ENCODE measurements at places on chromosomes 7 and 10. TPM values are rescaled to one million over a fixed set of nuclear protein-coding genes. Genes with fewer than 3 reads are reported as not detected.

GRCh38 chr7:117281562-117281961, 41.3 kb downstream of the WNT2 start:
- H3K27ac ChIP-seq: no peak overlapping the region
- H3K4me3 ChIP-seq: no peak overlapping the region
- no peaks in the 10 kb centered on the region for H3K27me3 ChIP-seq
- DNase-seq: no peak

- H3K27ac ChIP-seq: no peak overlapping the region
- H3K27me3 ChIP-seq: peaks cover 35% of the 10 kb centered on the region
- no peaks in the 10 kb centered on the region for H3K36me3 ChIP-seq
- DNase-seq: no peak
These were observed 110.2 kb downstream of the RAB11FIP2 start for GRCh38 chr10:117936566-117936965.

DNA sequence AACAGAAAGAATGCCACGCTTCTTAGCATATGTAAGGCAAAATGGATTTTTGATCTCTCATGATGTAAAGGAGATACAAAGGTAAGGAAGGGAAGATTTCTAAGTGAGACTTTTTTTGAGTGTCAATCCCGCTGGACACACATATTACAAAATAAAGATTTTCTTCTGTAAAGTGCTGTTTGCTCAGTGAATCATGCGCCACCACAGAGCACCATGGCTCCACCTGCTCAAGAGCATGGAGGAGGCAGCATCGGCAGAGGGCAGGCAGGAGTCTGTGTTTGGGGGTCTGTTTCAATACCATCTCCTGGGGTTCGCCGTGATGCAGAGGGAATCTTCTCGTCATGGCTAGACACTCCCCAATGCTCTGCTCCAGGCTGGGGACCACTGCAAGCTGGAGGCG, 83.5 kb downstream of the ALOX5 start:
- DNase-seq: no peak
- no peaks in the 10 kb centered on the region for H3K4me1 ChIP-seq
- H3K27me3 ChIP-seq: no peaks in the 10 kb centered on the region
- no peaks in the 10 kb centered on the region for H3K36me3 ChIP-seq
- H3K27ac ChIP-seq: no peak overlapping the region

GRCh38 chr7:27774717-27775328, 34.9 kb downstream of the TAX1BP1 start:
- peak; percentile 12 for DNase-seq
- no peak overlapping the region for H3K4me3 ChIP-seq
- no peak overlapping the region for H3K27ac ChIP-seq
- no peaks in the 10 kb centered on the region for H3K36me3 ChIP-seq
- H3K27me3 ChIP-seq: no peaks in the 10 kb centered on the region

DNA sequence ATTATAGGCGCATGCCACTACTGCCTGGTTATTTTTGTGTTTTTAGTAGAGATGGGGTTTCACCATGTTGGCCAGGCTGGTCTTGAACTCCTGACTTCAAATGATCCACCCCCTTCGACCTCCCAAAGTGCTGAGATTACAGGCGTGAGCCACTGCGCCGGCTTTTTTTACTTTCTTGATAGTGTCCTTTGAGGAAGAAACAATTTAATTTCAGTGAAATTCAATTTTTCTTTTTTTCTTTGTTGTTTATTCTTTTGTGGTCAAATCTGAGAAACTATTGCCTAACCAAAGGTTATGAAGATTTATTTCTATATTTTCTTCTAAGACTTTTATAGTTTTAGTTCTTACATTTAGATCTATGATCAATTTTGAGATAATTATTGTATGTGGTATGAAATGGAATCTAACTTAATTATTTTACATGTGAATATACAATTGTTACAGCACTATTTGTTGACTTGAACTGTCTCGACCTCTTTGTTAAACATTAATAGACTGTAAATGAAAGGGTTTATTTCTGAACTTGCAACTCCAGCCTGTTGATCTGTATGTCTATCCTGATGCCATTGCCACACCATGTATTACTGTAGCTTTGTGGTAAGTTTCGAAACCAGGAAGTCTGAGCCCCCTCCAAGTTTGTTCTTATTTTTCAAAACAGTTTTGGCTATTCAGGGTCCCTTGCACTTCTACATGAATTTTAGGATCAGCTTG, 19.8 kb upstream of the RASSF4 start:
- H3K27ac ChIP-seq: no peak overlapping the region
- DNase-seq: no peak
- H3K4me3 ChIP-seq: no peak overlapping the region
- H3K4me1 ChIP-seq: no peaks in the 10 kb centered on the region

- H3K36me3 ChIP-seq: no peaks in the 10 kb centered on the region
- no peak overlapping the region for H3K27ac ChIP-seq
- H3K27me3 ChIP-seq: peaks cover 32% of the 10 kb centered on the region
- no peak for DNase-seq
These were observed 5.0 kb upstream of the CALML5 start for GRCh38 chr10:5504146-5505072.

DNA sequence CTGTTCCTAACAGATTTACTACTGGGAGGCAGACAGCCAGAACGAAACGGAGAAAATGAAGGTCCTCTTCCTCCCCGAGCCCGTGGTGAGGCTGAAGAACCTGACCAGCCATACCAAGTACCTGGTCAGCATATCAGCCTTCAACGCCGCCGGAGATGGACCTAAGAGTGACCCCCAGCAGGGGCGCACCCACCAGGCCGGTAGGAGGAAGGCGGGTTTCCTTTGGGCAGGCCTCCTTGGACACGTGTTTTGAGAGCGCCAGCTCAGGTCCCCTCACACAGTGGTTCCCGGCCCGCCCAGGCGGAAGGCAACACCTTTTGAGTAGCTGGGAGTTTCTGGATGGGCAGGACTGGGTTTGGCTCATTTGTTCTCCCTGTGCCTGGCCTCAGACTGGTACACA, 474.0 kb upstream of the FOXK1 start:
- H3K27ac ChIP-seq: no peak overlapping the region
- H3K4me3 ChIP-seq: no peak overlapping the region
- DNase-seq: no peak
- H3K4me1 ChIP-seq: no peaks in the 10 kb centered on the region
- H3K36me3 ChIP-seq: no peaks in the 10 kb centered on the region

DNA sequence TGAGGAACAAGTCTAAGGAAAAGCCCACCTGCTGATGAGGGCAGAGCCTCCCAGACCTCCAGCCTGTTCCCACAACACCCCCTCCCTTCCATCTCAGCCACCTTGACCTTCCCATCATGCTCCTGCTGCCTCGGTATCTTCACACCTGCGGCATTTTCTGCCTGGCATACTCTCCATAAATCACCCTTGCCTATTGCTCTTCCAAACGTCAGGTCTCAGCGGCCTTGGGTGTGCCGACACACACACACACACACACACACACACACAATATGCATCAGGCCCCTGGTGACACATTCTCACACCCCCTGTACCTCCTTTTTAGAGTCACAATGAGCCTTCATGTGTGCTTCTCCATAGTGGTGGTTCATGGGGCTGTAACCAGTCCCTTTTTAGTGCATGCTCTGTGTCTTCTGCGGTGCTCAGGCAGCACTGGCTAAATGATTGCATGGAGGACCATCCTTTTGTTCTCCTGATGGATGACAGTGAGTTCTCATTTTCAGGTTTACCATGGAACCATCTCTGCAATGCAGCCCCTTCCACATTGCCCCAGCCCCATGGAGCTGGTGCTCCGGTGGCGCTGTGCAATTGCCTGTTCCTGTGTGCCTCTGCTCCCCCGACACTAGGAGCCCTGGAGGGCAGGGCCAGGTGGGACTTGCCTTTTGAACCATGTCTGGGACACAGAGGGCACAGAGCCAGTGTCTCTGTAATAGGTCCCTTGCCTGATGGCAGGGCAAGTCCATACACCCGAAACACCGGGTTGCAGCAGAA, 4.5 kb downstream of the ADIRF start:
- peak overlapping the region; percentile 95 for H3K27ac ChIP-seq
- H3K27me3 ChIP-seq: no peaks in the 10 kb centered on the region

- H3K27ac ChIP-seq: no peak overlapping the region
- no peak overlapping the region for H3K4me3 ChIP-seq
- H3K36me3 ChIP-seq: no peaks in the 10 kb centered on the region
- DNase-seq: no peak
These were observed 354.8 kb upstream of the SEMA3A start for GRCh38 chr7:84549409-84549808.

The WEE2 gene
- total RNA-seq: not detected

The AOC1 gene
- 0.37 TPM for total RNA-seq

The EPHA1 gene
- 29.9 TPM for total RNA-seq

The ADGRA1 gene
- not detected for total RNA-seq

The SLC25A28 gene
- 59.5 TPM for total RNA-seq

The MYO1G gene
- 0.74 TPM for total RNA-seq

The BMPER gene
- not detected for total RNA-seq

The PNLIPRP1 gene
- 1.6 TPM for total RNA-seq

The EMX2 gene
- not detected for total RNA-seq
